ENCODE measurements at places on chromosomes 2 and 18. TPM values are rescaled to one million over a fixed set of nuclear protein-coding genes. Genes with fewer than 3 reads are reported as not detected.

- DNase-seq: no peak
These were observed at the start of gene GREB1L for GRCh38 chr18:21242141-21242779. Gene GREB1L, plus strand, starts transcription at chr18:21242232. Its CDS starts 141,287 bp downstream, at chr18:21383519.

DNA sequence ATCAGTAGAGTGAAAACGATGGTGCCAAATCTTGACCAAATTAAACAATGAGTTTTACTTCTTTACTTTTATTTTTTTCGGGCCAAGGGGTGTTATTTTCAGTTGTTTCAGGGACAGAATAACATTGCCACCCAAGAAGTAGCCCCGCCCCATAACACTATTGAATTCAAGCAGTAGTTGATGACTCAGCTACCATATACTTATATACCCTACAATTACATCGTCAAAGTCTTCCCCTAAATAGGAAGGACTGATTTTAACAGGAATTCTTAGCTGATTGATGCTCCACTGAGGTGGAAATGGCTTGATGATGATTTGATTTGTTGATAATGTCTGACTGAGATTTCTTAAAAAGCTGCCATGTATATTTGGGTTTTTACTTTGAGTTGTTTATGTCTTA lies 24.7 kb downstream of the LYPD6B start:
- no peak for DNase-seq

DNA sequence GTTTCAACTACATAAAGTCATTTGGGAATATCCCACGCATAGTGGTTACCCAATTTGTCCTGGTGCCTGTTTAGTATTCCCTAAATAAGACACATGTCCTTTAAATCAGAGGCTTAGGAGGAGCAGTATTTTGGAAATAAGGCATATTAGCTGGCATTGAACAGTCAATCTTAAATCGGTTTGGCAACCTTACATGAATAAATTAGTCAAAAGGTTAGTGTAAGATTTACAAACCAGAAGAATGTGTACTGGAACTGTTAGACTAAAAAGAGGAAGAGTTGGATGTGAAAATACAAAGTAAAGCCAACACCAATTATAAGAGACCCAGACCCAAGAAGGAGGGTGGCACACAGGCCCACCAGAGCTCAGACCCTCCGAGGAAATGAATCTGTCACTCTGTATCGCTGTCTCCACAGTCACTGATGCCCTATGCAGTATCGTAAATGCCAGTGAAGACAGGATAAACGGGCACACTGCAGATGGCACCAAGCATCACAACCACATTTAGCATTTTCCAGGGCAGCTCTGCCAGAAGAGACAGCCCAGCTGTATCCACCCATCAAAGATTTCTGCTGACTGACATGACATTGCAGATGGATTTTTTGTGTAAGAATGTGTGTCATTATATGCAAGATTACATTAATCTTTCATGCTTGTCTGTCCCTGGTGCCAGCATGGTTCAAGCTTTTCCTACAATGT lies 90.4 kb downstream of the CERKL start:
- DNase-seq: no peak

DNA sequence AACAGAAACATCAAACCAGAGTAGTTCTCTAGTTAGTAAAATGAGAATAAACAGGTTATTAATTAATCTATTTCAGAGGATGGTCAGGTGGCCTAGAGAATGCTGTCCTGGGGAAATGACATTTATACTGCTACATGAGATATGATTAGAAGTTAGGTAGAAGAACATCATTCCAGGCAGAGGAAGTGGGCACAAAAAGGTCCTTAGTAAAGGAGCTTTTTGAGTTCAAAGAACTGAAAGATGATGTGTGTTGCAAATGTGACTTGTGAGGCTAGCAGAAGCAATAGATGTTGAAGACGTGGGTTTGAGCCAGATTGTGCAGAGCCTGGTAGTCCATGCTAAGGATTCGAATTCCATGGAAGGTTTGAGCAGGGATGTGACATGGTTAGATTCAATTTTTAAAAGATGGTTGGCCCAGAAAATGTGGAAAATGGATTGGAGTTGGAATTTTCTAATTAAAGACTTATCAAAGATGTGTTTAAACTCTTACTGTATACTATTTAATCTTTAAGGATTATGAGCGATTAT lies 34.2 kb downstream of the RAB10 start:
- DNase-seq: no peak

DNA sequence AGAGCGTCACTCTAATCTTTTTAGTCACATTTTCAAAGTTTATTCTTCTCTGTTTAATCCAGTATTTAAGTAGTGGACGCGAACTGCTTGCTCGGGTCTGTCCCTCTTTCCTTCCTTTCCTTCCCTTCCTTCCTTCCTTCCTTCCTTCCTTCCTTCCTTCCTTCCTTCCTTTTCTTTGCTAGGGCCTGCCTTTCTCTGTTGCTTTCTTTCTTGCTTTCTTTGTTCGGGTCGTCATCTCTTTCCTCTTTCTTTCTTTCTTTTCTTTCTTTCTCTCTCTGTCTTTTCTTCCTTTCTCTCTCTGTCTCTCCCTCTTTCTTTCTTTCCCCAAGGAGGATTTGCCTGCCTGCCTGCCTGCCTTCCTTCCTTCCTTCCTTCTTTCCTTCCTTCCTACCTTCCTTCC lies 3.0 kb upstream of the ACKR3 start:
- no peak for DNase-seq

- DNase-seq: no peak
These were observed 136.8 kb upstream of the EPHA4 start for GRCh38 chr2:221708902-221709301.

- DNase-seq: no peak
These were observed 217.8 kb downstream of the OSR1 start for GRCh38 chr2:19140463-19141208.

- no peak for DNase-seq
These were observed 27.2 kb upstream of the NOL4 start for GRCh38 chr18:34251919-34252318.

DNA sequence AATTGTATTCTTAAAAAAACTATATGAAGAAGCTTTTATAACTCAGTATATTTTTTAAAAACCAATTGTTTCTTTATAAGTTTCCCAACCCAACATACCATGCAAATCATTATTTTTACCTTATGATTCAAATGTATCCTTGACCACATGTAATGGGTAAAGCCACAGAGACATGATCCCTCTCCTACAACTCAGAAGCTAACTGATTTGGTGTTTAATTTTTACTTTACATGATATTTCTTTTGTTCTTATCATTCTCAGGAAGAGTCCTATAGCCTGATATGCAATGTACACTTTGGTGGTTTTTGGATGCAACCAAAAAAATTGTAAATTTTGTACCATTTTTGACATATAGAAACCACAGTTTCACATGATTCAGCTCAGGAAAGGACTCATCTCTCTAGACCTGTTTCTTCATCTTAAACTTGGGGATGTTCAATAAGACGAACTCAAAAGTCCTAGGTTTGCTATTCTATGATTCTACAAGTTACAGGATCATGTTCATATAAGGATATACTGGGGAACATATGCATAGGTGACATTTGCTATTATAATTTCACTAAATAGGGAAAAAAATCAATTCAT lies 85.2 kb upstream of the RBBP8 start:
- no peak for DNase-seq

DNA sequence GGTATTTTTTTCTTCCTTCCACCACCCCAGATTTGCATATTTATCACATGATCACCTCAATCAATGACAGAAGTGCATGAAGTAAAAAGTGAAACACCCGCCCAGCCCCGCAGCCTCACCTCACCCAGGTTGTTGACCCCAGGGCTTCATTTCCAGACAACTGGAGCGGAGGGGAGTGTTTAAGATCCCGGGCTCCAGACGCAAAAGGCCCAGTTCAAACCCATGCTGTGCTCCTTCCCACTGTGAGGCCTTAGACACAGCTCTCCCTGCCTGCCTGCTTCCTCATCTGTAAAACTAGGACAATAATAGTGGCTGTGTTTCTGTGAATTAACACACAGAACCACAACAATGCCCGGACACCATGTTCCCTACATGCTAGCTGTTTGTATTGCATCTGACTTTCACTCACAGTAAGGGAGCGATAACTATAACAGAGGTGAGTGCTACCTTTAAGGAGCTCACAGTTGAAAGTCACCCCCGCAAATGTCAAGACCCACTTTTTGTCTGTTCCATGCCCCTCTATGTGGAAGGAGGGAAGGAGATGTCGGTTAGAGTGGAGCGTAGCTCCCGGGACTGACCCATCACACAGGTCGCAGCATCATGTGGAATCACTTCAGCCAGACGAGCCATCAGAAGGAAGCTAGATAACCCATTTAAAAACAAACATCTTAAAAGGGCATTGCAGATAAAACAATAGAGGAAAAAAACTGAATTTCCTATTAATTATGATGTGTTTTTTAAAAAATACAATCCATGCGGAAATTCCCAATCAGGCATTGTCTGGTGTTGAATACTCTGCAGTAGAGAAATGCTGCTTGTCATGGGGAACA lies 77.5 kb upstream of the DAPL1 start:
- DNase-seq: no peak

- no peak for DNase-seq
These were observed 68.9 kb upstream of the THOC1 start for GRCh38 chr18:336713-337112.

LPIN1 gene
- 126 TPM for total RNA-seq

SP5 gene
- not detected for total RNA-seq

RAB3GAP1 gene
- 31.0 TPM for total RNA-seq

SEMA4C gene
- 45.7 TPM for total RNA-seq

ESPNL gene
- total RNA-seq: not detected

DCC gene
- not detected for total RNA-seq
